ENCODE measurements at places on chromosomes 16 and 17.

DNA sequence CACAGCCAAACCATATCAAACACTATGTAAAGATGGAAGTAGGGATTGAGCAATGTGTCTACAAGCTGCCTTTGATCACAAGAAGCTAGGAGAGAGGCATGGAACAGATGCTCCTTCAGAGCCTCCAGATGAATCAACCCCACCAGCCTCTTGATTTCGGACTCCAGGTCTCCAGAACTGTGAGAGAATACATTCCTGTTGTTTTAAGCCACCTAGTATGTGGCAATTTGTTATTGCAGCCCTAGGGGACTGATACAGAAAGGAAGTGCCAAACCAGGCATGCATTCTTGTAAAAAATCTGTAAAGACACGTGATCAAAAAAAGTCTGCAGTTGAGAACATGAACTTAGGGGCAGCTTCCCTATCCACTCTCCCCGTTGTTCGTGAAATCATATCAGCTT, 91.1 kb downstream of the C17orf67 start:
- DNase-seq, result no peak

- DNase-seq, result no peak
Observed at GRCh38 chr16:12574721-12575120, 229.0 kb downstream of the CPPED1 start.

DNA sequence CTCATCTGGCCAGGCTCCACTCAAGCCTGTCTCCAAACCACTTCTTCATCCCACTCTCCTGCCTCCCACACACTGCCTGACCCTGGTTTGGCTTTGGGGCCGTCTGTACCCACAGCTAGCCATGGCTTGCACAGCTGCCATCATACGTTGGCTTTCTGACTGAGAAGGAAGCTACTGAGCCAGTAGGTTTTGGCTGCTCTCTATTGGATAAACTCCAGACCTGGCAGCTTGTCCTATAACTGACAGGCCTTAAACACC, 3.9 kb downstream of the MIF4GD start:
- DNase-seq, result no peak

- DNase-seq, result no peak
Observed at GRCh38 chr16:50172195-50172922, 19.3 kb downstream of the TENT4B start.

GRCh38 chr16:89315791-89316581, 98.5 kb downstream of the ZNF778 start:
- no peak for DNase-seq

DNA sequence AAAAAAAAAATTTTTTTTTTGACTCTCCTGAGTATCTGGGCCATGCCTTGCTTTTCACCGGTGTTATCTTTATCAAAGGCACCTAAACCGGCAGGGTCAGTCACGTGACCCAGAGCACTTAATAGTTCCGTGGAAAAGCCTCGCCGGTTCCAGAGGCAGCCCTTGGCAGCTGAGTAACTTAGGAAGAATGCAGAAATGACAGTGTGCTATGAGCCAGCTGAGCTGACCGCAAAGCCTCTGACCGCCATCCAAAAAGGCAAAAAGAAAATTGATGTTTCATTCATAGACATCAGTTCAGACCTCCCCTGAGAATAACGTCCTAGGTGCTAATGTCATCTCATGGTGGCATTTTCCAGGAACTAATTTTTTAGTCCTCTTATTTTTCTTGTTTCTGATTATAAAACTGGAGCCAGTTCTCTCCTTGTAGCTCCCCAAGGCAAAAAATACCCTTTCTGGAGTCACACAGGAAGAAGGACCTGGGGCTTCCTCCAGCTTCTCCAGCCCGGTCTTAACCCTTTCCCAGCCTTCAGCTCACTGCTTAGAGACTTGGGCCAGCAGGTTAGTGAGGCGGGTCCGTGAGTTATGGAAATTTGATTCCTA, 122.6 kb downstream of the SOCS1 start:
- DNase-seq, result no peak

GRCh38 chr16:72887537-72887936, 160.4 kb downstream of the ZFHX3 start:
- no peak for DNase-seq

DNA sequence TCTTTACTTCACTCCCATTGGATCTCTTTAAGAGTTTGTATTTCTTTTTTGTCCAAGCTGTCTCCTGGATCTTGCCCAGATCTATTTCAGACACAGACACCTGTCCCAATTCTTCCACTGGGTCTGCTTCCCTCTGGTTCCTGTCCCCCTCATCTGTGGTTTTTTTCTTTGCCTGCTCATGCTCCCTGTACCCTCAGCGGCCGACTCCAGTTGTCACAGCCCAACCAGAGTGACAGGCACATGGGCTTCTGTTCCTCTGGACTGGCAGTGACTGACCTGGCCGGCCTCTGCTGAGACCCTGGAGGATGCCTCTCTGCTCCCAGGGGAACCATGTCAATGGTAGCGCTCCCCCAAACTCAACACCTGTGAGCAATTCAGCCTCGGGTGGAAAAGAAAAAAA, 142.6 kb downstream of the WSCD1 start:
- no peak for DNase-seq

All from cerebellar nuclear complex (tissue), 1 donor.